HCT116 (cell line): ENCODE measurements at places on chromosomes 7 and 10. TPM values are rescaled to one million over a fixed set of nuclear protein-coding genes. Genes with fewer than 3 reads are reported as not detected.

- DNase-seq, result no peak
Measured at GRCh38 chr7:129855234-129855673, 97.5 kb downstream of the UBE2H start.

- DNase-seq, result no peak
Measured at GRCh38 chr10:23155169-23155568, 36.9 kb upstream of the PTF1A start.

- no peak for DNase-seq
Measured at GRCh38 chr10:51860257-51860656, 160.9 kb upstream of the CSTF2T start.

DNA sequence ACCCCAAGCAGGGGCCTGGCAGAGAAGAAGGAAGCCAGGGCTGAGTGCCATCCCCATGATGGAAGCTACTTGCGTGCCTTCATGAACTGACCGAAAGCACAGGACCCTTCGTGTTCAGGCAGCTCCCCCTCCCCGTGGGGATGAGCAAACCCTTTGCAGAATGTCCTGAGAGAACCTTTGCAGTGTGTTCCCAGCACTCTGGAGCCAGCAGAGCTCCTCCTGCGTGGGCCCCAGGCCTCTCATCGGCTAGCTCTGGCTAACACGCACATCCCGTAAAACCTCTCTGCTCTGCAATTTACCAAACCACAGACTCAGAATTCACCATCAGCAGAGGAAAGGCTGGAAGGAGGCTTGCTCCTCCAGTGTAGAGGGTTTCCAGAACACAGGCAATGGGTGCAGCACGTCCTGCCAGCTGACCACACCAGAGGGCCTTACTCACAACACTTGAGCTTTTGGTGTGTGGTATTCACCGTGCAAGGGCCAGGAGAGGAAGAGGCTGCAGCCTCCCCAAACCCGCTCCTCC lies 3.1 kb downstream of the SH3PXD2A start:
- DNase-seq, result no peak

DNA sequence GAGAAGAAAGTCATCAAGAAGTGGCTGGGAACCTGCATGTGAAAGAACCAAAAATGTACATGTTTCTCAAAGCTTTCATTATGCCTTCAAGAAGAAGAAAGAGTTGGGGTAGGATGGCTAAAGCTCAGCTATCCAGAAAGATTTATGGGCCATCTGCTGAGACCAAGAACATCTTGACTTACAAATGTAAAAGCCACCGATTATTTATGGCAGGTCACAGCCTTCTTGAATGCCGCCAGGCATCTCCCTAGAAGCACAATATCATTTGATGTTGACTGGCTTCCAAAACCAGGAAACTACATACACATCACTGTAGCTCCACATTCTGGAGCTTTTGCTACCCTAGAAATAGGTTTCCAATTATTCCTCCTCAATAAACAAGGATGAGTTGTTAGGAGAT lies 254.2 kb upstream of the AOAH start:
- DNase-seq, result no peak

GRCh38 chr10:112379635-112380296 lies 5.8 kb downstream of the ACSL5 start:
- DNase-seq, result peak; percentile 99

GRCh38 chr7:135248546-135248945 lies 14.9 kb downstream of the STRA8 start:
- no peak for DNase-seq

DNA sequence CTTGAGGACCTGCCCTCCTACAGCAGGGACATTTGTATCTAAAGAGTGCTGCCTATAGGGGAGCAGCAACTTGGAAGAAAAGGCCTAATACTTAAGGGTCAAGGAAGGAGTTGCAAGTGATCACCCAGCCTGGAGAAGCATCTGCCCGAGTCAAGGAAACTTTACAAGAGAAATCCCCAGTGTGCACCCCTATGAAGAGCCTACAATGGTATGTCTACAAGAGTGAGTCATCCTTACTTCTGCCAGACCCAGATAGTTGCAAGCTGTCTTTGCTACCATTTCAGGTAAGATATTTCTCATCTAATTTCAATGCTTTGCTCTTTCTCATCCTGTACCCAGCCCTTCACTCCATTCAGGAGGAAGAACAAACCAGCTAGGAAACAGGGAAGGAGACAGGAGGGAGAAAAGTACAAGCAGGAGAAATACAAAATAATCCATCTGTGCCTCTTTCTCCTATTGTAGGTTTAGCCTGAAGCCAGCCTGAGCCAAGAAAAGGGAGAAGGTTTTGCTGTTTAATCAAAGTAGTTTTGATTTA lies 34.4 kb upstream of the AGR3 start:
- no peak for DNase-seq

Gene SAP25
- total RNA-seq, result 4.4 TPM

Gene SDK1
- 0.05 TPM for total RNA-seq

Gene HABP2
- total RNA-seq, result 0.20 TPM

Gene SPAM1
- not detected for total RNA-seq
